Activated naive CD4-positive, alpha-beta T cell treated with anti-CD3 and anti-CD28 coated beads, Interleukin-2, amount 10 ng/mL, durations not matched to agents 5 hours and 36 hours (primary cell): ENCODE measurements at places on chromosomes 4 and X. TPM values are rescaled to one million over a fixed set of nuclear protein-coding genes. Genes with fewer than 3 reads are reported as not detected.

Gene IL1RAPL1
- not detected for total RNA-seq

Gene NEUROG2
- not detected for total RNA-seq

Gene OPHN1
- total RNA-seq, result 0.08 TPM

Gene COL4A6
- not detected for total RNA-seq

Gene ODAPH
- total RNA-seq, result not detected

Gene REPS2
- 0.07 TPM for total RNA-seq
